ENCODE measurements at places on chromosomes 7 and 10.

DNA sequence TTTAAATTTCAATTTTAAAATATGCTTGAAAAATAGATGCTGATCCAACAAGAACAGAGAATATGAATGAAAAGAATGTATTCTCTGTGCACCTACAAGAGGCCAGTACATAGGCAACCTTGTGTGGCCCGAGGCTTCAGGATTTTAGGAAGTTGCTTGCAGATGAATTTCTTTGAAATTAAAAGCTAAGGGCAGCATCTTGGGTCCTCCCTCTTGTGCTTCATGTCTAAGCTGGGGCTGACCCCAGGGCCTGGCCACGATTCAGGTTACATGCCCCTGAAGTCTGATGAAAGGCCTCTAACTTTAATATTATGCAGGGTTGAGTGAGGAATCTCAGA lies 138.9 kb downstream of the BMPER start:
- DNase-seq, result no peak

GRCh38 chr7:5424749-5425506 lies 1.3 kb upstream of the TNRC18 start:
- DNase-seq, result no peak

DNA sequence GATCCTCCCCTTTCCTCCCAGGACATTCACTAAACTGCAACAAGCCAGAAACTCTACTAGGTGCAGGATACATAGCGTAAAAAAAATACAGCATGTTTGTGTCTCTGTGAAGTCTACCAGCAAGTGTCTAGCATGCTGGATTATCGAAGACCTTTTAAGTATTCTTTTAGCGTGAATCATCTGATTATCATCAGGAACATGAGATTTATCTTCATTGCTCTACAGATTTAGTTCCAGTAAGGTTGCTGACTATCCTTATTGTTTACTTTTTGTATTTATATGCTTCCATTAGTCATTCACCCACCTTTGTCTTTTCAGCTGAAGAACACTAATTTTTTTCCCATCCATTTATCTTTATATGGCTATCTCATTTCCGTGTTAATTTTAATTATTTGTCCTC lies 62.8 kb downstream of the PDZD8 start:
- DNase-seq, result no peak

- no peak for DNase-seq
These were observed 4.8 kb upstream of the HYCC1 start for GRCh38 chr7:23018750-23019149.

GRCh38 chr7:108055611-108056021 lies 52.7 kb upstream of the LAMB1 start:
- DNase-seq, result no peak

All from stimulated activated CD4-positive, alpha-beta T cell treated with anti-CD3 and anti-CD28 coated beads, Interleukin-1b, Interleukin-23, amount 100 ng/mL, for 1 hour (primary cell).